ENCODE measurements at places on chromosomes 6 and 20.

DNA sequence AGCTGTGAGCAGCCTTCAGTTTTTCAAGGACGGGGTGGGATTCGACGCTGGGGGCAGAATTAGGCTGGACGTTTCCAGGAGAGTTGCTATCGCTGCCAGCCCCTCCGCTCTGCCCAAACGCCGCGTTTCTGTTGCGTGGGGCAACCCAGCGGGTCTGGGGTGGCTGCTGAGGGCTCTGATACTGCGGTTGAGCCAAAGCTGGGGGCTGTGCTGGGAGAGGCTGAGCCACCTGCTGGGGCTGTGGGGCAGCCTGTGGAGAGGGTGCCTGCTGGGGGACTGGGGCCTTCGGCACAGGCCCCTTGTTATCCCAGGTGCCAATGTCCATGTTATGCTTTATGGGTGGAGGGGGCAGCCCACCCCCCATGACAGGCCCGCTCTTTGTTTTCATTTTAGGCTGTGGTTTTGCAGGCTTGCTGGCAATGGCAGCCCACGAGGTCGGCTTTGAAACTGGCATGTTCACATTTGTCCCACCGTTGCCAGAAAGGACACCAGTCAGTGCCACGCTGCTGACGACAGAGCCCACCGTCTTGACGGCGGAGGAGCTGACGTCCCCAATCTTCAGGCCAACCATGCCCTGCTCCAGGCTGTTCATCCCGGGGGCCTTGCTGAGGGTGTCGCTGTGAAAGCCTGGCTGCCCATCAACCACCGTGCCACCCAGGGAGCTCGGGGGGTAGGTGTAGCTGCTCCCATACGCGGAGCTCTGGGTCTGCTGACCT is 13.0 kb downstream of the YTHDF1 start:
- DNase-seq, result no peak

GRCh38 chr20:10618611-10619245 is 55.1 kb downstream of the JAG1 start:
- no peak for DNase-seq

- no peak for DNase-seq
Observed at GRCh38 chr6:85157311-85157710, 292.6 kb upstream of the NT5E start.

GRCh38 chr6:143213859-143214376 is 153.2 kb downstream of the AIG1 start:
- DNase-seq, result no peak

DNA sequence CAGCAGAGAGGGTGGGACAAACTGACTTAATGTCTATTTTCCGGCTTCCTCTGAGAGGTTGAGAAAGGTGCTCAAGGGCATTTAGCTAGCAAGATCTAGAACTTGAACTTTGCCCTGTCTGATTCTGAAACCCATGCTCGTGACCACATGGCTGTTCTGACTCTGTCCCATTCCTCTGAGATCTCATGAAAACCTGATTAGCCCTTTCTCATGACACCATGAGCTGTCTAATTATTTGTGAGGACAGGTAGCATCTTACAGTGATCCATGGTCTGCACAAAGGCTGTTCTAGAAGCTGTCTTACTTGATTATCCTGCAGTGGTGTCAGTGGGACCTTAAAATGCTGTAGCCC is 89.6 kb upstream of the TOX2 start:
- DNase-seq, result no peak

DNA sequence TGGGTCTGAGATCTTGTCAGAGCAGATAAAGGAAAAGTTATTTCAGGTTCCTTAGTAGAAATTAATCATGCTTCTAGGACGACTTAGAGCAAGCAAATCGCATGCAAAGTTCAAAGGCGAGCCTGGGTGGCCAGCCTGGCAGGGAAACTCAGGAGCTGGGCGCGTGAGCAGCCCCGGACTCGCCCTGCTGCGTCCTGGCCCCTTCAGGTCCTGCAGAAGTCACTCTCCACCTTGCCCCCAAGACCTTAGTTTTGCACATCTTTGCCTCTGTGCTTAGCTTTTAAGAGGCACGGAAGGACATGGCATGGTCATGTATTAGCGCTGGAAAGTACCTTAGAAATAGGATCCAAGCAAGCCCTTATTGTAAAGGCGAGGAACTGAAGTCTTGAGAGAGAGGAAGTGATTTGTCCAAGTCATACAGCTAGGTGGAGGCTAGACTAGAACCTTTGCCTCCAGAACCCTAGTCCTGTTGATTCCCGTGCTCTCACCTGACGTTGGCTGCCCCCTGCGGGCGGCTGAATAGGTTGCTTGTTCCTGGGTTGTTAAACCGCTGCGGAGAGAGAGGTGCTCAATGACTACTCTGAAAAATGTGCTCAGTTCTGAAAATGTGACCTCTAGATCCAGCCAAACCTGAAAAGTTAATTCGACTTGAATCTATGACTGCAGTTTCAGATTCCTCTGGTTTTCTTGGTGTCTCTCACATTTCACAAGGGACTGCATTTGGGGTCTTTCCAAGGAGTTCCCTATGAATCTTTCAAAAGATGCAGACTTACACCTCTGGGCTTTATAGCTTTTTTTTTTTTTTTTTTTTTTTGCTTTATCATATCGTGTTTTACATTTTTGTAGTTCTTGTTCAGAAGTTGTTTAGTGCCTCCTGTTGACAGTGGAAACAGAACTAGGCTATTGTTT is 2.7 kb downstream of the MYB start:
- no peak for DNase-seq

GRCh38 chr20:44579313-44580081 is 2.9 kb upstream of the PKIG start:
- no peak for DNase-seq

GRCh38 chr20:24933266-24933908 is 15.7 kb upstream of the CST7 start:
- DNase-seq, result no peak

Data from anterior cingulate cortex (tissue), 58 donors.